Stimulated activated CD8-positive, alpha-beta memory T cell treated with anti-CD3 and anti-CD28 coated beads, Interleukin-7, amount 100 ng/mL, for 48 hours (primary cell): ENCODE measurements at places on chromosomes 6 and 20.
A peak's percentile ranks its signal among the peaks of the same experiment; 100 is the strongest.

DNA sequence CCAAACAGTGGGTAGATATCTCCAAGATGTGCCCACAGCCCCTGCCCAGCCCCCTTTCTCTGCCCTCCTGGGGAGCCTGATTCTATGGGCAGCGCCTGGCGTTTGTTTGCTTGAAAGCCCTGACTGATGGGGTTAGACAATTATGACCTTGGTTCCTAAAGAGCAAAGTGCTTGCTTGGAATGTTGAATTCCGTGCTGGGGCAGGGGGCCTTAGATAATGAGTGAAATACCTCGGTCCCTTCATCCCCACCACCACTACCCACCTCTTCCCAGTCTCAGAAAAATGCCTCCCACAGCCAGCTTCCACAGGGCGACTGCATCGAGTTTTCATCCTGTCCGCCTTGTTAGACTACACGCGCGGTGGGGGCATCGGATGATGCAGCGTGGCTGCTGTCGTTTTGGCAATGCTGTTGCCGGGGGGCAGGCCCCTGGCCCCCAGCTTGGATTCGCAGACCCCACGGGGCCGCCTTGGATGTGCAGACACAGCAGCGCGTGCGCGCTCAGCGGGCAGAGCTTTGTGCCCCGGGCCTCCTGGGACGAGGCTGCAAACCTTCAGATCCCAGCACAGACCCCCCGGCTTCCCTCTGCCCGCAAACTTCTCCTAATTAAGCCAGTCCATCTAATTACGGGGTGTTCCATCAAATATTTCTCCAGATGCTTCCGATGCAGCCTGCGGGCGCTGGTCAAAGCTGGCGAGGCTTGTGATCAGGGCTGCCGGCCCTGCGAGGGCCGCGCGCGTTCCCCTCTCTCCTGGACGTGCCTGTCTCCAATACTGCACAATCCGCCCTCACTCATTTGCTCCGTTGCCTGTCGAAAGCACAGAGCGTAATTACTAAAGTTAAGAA lies 86.1 kb downstream of the LINC00237 start:
- DNase-seq: no peak

DNA sequence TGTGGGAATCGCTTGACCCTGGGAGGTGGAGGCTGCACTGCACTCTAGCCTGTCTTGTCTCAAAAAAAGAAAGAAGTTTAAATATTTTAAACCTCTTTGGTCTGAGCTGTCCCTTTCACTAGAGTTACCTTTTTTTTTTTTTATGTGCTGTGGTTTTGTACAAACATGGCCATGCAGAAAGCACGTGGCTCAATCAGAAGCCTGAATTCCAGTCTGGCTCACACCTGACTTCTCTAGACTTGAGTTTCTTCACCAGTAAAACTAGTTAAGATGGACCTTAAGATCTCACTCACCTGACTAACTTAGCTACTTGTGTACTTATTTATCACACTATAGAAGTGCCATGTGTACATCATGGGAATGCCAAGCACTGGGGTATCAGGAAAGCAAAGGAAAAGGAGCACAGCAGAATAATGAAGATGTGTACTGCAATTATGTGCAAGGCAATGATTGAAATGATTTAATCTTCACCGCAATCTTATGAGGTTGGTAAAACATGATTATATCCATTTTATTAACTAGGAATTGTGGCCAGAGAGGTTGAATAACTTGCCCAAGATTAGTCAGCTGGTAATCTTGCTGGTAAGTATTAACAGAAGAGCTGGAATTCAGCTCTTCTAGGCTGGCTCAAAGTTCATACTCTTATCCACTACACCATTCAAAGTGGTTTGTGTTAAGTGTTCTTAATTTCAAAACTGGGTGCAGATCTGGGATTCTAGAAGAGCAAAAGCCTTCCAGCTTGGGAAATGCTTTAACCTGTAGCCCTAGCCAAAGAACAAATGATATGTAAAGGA lies 10.7 kb downstream of the HMGN3 start:
- no peak for DNase-seq

- DNase-seq: no peak
Observed at GRCh38 chr6:100568255-100568654, 103.5 kb upstream of the SIM1 start.

DNA sequence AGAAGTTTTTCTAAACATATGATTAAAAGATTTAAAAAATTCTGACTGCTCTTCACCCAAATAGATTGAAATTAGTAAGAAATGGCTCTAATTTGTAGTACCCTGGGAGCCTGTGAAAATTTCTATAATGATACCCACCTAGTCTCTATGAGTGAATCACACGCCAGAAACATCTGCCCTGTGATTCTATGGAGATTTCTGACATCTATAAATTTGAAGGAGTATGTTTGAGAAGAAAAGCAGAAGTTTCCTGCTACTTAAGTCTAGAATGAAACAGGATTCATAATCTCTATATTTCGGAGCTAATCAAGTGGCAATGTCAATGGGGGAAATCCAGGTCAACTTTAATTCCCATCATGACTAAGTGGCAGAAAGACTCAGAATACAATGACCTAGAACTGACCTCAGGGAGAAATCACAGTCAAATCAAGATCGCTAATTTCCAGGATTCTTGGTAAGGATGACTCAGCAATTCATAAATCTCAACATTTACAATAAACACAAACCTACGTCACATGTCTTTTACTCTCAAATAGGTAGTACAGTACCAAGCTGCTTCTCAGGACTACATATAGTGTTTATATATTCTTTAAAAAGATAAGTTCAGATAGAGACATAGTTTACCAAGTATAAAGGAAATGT lies 186.2 kb upstream of the TNFAIP3 start:
- DNase-seq: no peak

DNA sequence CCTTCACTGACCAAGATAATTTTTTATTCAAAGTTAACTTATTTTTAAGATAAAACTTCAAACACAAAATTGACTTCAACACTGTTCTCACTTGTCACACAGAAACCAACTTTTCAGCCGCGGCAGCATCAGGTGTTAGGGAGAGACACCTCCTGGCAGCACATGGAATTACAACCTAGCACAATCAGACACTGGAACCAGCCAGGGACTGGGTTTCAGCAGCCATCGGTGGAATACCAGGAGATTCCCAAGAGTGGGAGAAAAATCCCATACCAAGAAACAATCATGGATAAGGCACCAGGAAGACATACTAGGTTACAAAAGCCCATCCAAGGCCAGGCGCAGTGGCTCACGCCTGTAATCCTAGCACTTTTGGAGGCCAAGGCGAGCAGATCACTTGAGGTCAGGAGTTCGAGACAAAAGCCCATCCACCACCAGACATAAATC lies 70.0 kb downstream of the SNX5 start:
- peak; percentile 34 for DNase-seq

GRCh38 chr20:60261333-60261732 lies 303.1 kb downstream of the CDH26 start:
- no peak for DNase-seq

DNA sequence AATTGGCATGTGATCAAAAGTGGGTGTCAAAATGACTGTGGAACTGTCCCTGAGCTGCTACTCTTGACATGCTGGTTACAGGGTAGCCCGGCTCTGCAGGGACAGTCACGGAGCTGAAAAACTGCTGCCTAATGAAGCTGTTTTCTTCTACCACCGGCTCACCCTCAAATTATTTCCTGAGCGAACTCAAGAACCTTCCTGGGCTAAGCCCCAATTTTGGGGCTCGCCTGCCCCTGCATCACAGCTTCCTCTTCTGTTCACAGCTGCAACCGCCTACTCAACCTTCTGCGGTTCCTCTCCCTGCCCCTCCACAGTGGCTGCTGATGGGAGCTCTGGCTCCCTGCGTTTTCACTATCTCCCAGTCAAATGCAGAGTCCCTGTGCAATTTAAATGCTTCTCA lies 110.8 kb upstream of the MLN start:
- DNase-seq: no peak

- no peak for DNase-seq
Observed at GRCh38 chr6:25329161-25329817, 50.1 kb downstream of the CARMIL1 start.

- peak; percentile 47 for DNase-seq
Observed at GRCh38 chr6:32854376-32855178, 585 bp downstream of the PSMB9 start.

DNA sequence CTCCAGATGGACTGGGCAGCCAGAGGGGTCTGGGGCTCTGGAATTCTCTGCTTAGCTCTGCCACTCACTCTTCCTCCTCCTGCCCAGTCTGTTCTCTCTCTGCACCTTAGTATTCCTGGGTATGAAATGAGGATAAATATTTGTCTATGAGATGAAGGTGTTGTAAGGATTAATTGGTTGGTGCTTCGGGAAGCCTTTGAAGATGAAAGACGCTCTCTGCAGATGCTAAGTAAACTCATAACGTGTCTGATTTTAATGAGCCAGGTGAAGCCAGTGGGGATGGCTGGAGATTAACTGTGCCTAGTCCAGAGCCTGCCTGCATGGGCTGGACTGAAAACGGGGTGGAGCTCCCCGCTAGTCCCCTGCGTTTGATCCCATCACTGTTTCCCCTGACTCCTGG lies 23.1 kb upstream of the TCP11 start:
- no peak for DNase-seq

DNA sequence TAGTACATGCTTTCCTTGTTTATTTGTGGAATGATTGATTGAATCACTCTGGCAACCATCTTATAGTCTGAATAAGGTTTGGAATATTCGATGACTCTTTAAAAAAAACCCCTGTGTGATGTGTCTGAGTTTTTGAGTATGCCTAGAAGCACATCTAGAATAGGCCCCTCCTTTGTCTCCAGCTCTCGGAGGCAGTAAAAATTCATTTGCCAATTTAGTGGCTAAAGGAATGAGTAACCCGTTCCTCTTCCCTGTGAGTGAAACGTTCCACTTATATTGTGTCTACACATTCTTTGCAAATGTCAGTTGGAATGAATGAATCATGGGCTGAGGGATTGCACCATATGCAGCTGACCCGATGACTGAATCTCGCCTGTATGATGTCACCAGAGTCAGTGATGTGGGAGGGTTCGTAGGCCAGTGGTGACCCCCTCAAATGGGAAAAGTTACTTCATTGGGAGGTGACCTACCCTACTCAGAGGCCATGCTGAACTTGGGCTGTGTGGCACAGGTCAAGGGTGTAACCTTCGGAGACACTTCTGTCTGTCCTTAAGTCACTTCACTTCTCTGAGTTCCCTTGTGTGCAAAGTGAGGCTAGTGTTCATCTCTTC lies 21.6 kb downstream of the MOCS3 start:
- DNase-seq: no peak

GRCh38 chr6:71588490-71588889 lies 297.9 kb upstream of the RIMS1 start:
- no peak for DNase-seq

DNA sequence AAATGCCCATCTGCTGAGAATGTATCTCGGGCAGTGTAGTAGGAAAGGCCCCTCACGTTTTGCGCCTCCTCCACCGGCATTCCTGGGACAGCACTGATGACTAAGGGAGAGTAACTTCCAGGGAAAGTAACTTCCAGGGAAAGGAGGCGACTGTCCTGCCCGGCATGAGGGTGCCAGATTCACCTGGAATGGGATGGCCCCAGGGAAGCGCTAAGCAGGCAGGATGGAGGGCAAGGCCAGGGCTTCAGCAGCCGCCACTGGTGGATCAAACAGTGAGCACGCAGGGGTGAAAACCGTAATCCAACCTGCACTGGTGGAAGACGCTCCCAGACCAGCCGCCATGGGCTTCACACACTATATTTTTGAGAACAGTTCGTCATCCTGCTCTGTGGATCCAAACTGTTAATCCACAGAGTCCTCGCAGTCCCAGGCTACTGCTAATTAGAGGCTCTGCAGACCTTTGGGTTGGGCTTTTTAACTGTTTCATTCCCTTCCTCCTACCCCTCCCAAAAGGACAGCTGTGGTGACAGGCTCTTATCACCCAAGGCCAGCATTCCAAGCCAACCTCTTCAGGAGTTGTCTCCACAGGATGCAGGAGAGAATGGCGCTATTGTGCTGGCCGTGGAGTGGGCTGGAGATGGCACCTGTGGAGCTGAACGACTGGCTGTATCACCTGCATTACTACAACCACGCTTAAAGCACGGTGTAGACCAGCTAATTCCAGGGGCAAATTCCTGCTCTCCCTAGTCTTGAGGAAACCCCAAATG lies 178.9 kb downstream of the DLL1 start:
- no peak for DNase-seq

DNA sequence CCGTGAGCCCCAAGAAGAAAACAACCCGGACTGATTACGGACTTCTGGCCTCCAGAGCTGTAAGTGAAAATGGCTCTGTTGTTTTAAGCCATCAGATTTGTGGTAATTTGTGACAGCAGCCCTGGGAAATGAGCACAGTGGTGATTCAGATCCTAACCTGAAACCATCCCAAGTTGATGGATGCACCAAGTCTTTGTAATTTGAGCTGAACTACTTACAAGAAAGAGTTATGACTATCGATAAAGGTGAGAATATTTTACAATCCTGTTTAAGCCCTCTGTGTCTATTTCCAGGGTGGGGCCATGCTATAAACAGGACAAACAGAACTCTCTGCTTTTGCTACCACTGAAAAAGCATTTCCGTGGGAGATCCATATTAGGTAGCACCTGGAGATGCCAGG lies 19.1 kb upstream of the RIN2 start:
- DNase-seq: no peak

DNA sequence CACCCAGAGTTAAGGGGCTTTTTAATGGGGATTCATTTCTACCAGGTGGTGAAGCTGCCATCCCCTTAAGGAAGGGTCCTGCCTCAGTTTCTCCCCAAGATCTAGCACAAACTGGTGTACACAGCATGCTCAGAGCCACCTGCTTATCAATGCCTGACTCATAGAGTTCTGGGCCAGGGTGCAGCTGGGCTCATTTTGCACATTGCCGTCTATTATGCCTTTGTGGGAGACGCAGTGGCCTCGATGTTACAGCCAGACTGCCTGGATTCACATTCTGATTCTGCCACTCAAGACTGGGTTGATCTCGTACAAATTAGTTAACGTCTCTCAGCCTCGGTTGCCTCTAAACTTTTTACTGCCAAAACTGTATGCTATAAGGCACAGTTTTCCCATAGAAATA lies 365.7 kb downstream of the ZFAND3 start:
- no peak for DNase-seq

- no peak for DNase-seq
Observed at GRCh38 chr6:39517756-39518155, 195.3 kb upstream of the KCNK16 start.

DNA sequence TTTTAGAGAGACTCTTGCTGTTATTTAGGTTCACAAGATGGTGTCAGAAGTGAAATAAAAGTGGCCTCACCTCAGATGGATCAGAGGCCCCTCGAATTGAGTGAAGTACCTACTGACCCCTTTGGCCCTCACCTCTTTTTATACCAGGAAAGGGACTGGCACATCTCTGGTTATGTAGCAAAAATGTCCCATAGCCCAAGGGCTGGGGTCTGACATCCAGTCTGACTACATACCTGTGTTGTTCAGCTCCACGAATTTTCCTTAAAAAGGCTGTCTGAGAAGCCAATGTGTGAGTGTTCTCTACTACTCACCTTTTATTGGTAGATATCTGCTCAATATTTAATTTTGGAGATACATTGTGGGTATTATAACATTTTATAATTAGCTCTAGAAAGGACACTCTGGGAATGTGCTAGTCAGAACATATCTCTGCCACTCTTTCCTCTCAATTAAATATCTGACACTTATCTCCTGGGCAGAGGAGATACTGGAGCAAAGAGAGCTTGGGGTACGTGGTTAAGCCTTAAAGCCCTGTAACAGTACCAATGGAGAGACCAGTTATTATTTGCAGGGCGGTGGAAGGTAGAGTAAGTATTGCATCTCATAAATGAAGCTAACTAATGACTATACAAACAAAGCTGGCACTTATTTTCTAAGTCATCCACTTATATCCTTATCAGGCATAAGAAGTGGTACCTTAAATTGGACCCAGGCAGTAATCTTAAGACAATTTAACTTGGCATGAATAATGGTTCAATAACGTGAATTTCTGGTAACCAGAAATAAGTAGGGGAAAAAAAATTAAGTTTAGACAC lies 20.0 kb upstream of the IL22RA2 start:
- DNase-seq: no peak

- DNase-seq: no peak
Observed at GRCh38 chr20:6940876-6941275, 173.4 kb downstream of the BMP2 start.
